ENCODE measurements at places on chromosomes 12 and 14. TPM values are rescaled to one million over a fixed set of nuclear protein-coding genes. Genes with fewer than 3 reads are reported as not detected.

Gene FAIM2
- 0.18 TPM for total RNA-seq

Gene LRFN5
- not detected for total RNA-seq

Gene STAB2
- not detected for total RNA-seq

Gene TSHR
- 1.9 TPM for total RNA-seq

Gene PTCSC3
- not detected for total RNA-seq

Gene BORCS5
- 19.9 TPM for total RNA-seq

Gene TMEM116
- 12.5 TPM for total RNA-seq

Gene CMKLR1
- not detected for total RNA-seq

Gene CARMIL3
- total RNA-seq, result 0.73 TPM

Gene CIT
- total RNA-seq, result 86.3 TPM

Gene EML5
- 1.2 TPM for total RNA-seq

Gene ADAMTS20
- total RNA-seq, result not detected

Gene OAS3
- 114 TPM for total RNA-seq

Gene ZDHHC22
- total RNA-seq, result not detected

Gene ARL1
- total RNA-seq, result 56.6 TPM

Gene SMARCD1
- 75.3 TPM for total RNA-seq

Gene SERPINA9
- total RNA-seq, result not detected

Gene SYNDIG1L
- not detected for total RNA-seq

Gene LRRC10
- total RNA-seq, result not detected

Gene AMIGO2
- 5.3 TPM for total RNA-seq

Gene LIMA1
- total RNA-seq, result 85.7 TPM

Gene GPD1
- 0.41 TPM for total RNA-seq

Gene VEZT
- 39.3 TPM for total RNA-seq

Gene KLHDC1
- total RNA-seq, result 1.1 TPM

Gene TMTC3
- 5.9 TPM for total RNA-seq

Gene CLEC14A
- total RNA-seq, result not detected

Gene SNW1
- total RNA-seq, result 113 TPM

Gene KRT85
- not detected for total RNA-seq

Gene TAS2R9
- total RNA-seq, result not detected

Gene PTGER2
- 123 TPM for total RNA-seq

Gene LMO3
- total RNA-seq, result not detected

Gene NFATC4
- not detected for total RNA-seq

Gene ZC2HC1C
- total RNA-seq, result 1.8 TPM

Gene GLIPR1L1
- total RNA-seq, result not detected

Gene PDE3A
- not detected for total RNA-seq

Gene TMPO
- total RNA-seq, result 356 TPM

Gene SPX
- 0.52 TPM for total RNA-seq

Gene NFE2
- not detected for total RNA-seq

Gene BDKRB1
- not detected for total RNA-seq

Gene PLEKHG7
- total RNA-seq, result not detected

Gene TPH2
- total RNA-seq, result not detected

Gene CEBPE
- not detected for total RNA-seq

Measured in T-helper 2 cell treated with Interferon-gamma antibody and Interleukin-4, amounts not matched to agents 100 ng/mL and 5 ng/mL, for 36 hours (primary cell).